Cardiac septum (tissue), 1 donor: ENCODE measurements at places on chromosomes 4 and X. TPM values are rescaled to one million over a fixed set of nuclear protein-coding genes. Genes with fewer than 3 reads are reported as not detected.

DNA sequence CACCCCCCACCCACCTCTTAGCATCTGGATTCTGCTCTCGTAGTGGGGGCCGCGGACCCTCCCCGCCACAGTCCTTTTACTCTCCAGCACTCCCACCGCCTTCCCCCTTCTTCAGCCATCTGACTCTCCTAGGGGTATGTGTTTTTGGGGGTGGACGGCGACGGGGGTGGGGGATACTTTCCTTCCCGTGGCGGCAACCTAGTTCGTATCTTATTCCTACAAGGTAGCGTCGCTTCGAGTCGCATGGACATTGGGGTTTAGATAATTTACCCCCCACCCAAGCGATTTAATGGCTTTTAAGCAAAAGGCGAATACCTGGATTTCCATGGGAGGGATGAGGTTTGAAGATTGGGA, 1.3 kb upstream of the BCORL1 start:
- no peak for DNase-seq

Gene CSN1S1
- not detected for total RNA-seq

GRCh38 chrX:39582091-39582490, 515.7 kb downstream of the BCOR start:
- DNase-seq, result no peak

DNA sequence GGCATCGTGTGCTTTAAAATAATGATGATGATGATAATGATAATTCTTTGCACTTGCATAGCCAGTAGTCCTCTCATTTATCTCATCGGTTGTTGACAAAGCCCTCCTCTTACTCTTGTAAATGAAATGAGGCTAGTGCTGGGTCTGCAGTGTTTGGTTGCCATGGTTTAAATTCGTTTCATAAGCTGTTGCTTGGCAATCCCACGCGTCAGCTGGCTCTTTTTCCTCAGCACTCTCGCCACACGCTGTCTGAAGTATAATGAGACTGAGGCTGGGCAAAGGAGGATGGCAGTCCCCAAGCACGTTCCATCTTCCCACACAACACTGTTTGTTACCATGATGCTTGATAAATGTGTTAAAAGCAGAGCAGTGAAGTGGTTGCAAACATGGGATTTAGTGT, 15.5 kb downstream of the PAGE4 start:
- no peak for DNase-seq

DNA sequence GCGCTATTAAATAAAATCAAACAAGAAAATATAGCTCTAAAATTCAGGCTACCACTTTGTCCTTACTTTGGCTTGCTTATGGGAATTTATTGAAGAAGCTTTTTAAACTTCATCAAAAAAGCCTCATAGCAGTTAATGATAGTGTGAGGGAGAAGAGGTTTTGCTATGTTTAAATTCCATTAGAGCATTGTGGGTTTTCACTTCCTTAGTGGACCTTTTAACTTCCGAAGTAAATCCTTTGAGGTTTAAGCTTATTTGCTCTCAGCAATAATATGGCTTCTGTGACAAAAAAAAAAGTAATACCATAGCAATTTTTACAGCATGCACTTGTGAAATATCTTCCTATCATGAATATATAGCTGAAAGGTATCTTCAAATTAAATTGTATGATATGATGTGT, 120.2 kb upstream of the NDST4 start:
- no peak for DNase-seq

DNA sequence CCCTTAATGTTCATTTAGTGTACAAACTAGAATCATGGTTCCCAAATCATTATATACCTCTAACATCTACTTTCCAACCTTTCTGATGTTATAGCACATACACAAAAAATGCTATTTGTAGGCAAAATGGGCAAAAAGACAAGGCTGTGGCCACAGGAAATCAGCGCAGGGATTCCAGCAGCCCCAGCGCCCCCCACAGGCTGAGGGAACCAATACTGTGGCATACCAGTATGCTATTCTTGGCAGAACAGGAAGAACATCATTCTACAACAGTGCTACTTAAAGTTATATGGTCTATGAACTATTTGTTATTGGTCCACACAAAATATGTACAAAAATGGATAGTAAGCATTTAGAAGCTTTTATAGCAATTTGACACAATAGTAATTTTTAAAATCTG, 25.3 kb downstream of the STEEP1 start:
- DNase-seq, result no peak

Gene SYN1
- 12.1 TPM for total RNA-seq

GRCh38 chrX:71285929-71286328, 2.5 kb downstream of the NONO start:
- no peak for DNase-seq

Gene EDA2R
- 5.7 TPM for total RNA-seq

Gene LUZP4
- total RNA-seq, result not detected

DNA sequence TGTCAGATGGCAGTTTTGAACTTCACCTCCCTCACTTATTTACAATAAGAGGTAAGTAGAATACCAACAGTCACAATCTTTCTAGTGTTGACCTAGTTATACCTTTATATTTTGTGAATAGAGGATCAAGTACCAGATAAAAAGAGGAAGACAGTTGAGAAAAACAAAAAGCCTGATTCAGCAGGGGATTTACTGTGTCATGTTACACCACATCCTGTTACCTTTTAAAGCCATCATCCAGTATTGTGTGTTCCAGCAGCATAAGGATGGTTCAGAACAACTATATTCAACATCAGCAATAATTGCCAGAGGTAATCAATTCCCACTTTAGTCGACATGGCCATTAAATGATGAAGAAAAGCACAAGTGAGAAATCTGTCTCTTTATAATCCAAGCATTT, 21.3 kb upstream of the CXCL6 start:
- DNase-seq, result no peak

DNA sequence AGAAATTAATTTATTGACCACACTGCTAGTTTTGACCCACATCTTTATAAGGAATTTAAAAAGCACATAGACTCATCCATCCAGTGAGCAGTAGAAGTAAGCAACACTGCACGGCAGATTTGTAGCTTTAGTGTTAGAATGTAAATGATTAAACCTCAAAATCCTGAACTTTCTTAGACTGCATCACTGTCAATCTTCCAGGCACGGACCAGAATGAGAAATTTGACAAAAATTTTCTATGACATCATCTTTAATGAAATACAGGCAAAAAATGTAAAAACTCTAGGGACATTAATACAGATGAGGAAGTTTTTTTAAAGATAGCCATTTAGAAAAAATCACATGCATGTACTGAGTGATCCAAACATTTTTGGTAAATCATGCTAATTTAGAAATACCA, 29.2 kb downstream of the NLGN4X start:
- no peak for DNase-seq

GRCh38 chrX:134798472-134798871, 140.2 kb upstream of the PLAC1 start:
- DNase-seq, result no peak

DNA sequence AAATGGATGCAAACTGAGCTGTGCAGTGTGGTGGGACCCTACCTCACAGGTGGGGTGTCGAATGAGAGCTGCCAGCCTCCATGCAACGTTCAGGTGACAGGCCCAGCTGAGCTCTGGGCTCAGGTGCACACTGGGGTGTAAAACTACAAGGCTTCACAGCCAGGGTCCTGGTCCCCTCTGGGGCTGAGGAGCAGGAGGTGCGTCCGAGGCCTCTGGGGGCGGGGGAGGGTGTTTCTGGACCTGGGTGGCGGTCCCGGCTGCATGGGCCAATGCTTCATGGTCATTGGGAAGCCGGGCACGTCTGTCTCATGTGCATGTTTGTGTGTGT, 26.5 kb upstream of the SORCS2 start:
- peak; percentile 31 for DNase-seq

Gene TASL
- total RNA-seq, result 0.22 TPM

Gene CPEB2
- total RNA-seq, result 17.7 TPM

Gene GPC3
- total RNA-seq, result 1.6 TPM
